ENCODE measurements at places on chromosomes 12 and 14. TPM values are rescaled to one million over a fixed set of nuclear protein-coding genes. Genes with fewer than 3 reads are reported as not detected.

The DBX2 gene
- total RNA-seq: 0.13 TPM

The ADGRD1 gene
- not detected for total RNA-seq

DNA sequence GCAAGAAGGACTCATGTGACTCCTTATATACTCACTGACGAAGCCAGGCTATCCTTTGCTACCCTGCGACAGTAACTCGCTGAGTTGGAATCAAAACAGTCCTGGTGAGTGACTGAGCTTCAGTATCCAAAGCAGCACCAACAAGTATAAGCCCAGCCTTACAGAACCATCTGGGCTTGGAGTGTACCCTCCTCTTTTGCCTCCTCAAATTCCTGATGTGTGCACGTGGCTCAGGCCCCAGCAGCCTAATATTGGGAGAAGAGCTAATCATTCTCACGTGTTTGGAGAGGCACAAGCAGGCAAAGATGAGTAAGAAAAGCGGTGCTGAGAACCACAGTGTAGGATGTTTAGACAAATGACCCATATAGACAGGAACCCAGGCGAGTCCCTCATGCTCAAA is 34.4 kb downstream of the PPTC7 start:
- no peak for DNase-seq

DNA sequence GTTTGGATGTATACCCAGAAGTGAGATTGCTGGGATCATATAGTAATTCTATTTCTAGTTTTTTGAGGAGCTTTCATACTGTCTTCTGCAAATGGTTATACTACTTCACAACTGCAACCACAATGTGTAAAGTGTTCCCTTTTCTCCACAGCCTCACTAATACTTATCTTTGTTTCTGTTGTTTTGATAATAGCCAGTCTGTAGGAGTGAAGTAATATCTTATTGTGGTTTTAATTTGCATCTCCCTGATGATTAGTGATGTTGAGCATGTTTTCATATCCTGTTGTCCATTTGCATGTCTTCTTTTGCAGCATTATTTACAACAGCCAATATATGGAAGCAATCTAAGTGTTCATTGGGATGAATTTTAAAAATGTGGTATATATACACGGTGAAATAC is 29.9 kb downstream of the GABARAPL1 start:
- no peak for DNase-seq

The ACSS3 gene
- 7.7 TPM for total RNA-seq

DNA sequence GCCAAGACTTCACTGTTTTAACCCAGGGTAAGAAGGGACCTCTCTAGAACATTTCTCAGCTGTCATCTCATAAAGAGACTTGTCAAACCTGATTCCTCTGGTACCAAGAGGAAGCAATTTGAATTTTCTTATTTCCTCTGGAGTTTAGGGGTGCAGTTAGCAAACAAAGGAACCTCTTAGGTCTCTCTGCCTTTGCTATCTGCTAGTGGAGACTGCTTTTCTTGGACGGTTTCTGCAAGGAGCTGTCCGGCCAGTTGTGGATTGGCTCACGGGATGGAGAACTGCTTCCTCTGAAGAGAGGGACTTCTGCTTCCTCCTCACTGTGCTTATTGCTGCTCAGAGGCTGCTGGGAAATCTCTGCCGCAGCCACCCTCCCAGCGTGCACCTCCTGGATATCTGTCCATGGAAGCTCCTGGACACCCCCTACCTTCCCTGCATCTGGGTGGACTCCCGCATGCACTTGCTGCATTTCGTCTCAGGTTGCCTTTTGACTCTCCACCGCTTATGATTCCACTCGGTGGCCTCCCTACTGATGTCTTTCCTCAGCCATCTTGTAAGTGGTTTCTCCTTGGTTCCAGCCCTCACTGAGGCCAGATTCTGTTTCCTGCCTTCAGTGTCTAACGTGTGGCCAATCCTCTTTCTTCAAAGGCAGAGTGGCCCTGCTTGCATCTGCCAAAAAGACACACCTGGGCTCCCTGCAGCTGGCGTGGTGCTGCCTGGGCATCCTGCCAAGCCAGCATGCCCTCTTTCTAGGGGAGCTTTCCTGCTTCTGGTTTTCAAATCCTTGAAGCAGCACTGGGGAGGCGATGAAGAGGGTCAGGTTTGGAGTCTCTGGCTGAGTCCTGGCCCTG is 187.3 kb downstream of the CHST11 start:
- DNase-seq: no peak

GRCh38 chr14:85063747-85064146 is 466.2 kb upstream of the FLRT2 start:
- no peak for DNase-seq

The TAS2R20 gene
- 2.7 TPM for total RNA-seq

DNA sequence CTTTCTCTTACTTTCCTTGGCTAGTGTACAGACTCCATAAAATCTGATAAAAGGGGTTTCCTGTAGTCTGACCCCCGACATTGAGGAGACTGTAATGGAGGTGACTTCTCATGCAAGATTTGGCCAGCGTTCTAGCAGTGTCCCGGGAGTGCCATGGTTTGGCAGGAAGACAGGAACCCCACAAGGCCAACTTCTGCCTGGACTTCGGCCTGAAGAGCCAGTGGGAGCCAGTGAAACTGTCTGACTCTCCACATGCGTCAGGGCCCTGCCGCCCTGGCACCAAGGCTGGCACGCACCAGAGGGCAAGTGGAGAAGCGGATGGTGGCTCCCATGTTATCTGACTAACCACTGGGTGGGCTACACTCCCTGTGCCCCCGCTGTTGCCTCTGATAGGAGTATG is 70.5 kb downstream of the TMEM260 start:
- DNase-seq: no peak

GRCh38 chr12:26473291-26473690 is 277.9 kb downstream of the SSPN start:
- DNase-seq: no peak

DNA sequence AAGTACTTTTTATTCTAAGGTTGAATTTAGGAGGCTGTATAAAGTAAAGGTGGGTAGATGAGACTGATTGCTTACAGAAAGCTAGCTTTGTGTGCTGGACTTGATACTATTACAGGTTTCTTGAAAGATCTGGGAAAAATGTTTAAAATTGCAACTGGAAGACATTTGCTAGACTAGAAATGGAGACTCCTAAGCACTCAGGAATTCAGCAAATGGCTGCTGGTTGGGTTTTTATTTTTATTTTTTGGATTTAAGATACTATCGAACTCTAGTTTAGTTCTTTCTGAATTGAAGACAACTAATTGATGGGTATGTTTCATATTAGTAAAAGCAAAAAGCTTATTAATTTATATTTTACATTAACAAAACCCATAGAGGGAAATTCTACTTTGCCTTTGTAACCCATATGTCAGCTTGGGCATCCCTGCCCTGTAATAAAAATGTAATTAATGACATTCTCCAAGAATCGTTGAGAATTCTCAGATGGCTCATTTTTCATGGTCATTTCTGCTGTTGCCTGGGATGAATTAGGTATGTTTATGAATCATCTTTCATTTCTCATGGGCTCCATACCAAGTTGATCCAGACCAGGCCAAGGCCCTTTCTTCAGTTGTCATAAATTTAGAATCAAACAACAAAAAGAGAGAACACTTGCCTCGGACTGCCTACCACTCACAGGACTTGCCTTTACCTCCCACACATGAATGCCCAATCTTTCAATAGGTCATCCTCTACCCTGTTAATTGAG is 102.1 kb downstream of the ERGIC2 start:
- DNase-seq: no peak

The SYNE3 gene
- total RNA-seq: 6.4 TPM

Data from A673 (cell line).